ENCODE measurements at places on chromosomes 13 and 19. TPM values are rescaled to one million over a fixed set of nuclear protein-coding genes. Genes with fewer than 3 reads are reported as not detected.

TYK2 gene
- 142 TPM for polyA plus RNA-seq

SLC7A9 gene
- polyA plus RNA-seq = not detected

NOVA2 gene
- polyA plus RNA-seq = 0.17 TPM

ZNF699 gene
- 5.5 TPM for polyA plus RNA-seq

PPFIA3 gene
- polyA plus RNA-seq = 32.5 TPM

RPL18 gene
- 838 TPM for polyA plus RNA-seq

DNA sequence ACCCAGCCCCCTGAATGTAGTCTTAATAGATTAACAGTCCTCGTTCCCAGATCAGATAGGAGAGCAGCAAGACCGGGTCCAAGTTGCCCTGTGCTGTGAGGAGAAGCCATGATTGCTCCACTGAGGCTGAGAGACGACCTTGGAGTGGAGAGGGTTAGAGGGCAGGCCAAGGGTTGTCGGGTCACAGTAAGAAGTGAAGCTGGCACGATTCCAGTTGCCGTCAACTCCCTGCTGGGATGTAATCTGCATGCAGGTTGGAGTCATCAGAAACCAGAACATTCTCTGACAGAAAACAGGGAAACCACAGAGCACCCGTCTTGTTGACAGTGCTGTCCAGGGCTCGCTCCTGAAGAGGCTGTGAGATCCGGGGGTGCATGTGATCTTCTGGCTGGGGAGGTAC, 19.0 kb upstream of the ATP11A start:
- DNase-seq = no peak

GRCh38 chr13:77784515-77784914, 87.0 kb downstream of the SLAIN1 start:
- DNase-seq = no peak

DNA sequence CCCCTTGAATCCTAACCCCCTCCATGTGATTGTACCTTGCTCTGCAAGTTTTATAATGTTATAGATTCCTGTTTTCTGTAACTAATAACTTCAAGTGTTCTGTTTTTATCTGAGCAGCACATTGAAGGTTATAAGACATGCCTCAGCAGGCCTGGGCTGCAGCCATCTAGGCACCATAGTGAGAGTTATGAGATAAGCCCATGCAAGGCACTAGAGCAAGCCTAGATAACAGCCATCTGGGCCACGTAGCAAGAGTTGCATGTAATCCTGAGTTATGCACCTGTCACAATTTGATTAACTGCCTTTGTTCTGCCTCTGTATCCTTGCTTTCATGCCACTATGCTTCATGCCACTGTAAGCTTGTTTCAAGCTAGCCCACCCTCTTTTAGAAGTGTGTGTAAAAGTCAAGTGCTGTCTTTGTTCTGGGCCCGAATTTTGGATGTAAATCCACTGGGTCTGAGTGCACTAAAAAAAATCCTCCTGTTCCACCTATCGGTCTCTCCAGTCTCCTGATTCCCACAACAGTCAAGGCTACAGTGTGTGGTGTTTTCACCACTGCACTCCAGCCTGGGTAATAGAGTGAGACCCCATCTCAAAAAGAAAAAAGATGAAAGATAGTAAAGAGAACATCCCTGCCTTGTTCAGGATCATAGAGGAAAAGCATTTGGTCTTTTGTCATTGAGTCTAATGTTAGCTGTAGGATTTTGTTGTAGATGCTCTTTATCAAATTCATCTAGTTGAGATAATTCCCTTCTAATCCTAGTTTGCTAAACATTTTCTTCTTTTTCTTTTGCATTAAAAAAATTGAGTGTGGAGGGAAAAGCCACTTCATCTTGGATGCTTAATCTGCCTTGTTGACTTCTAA, 16.0 kb upstream of the KBTBD6 start:
- no peak for DNase-seq

DNA sequence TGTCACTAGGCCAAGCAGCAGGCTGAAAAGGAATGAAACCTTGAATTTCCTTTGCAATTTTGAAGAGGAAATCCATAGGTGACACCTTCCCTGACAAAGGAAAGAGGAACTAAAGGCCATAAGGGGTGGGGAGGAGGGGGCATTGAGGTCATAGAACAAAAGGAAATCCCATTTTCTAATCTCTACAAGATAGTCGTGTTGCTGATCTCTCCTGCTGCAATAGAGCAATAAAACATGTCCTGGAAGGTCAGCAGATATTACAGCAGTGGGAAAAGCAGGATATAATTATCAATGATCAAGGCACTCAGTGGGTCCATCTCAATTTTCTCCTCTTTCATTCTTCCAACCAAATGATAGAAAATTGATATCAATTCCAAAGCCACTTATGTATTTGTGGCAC, 20.3 kb upstream of the RAP2A start:
- no peak for DNase-seq

DNA sequence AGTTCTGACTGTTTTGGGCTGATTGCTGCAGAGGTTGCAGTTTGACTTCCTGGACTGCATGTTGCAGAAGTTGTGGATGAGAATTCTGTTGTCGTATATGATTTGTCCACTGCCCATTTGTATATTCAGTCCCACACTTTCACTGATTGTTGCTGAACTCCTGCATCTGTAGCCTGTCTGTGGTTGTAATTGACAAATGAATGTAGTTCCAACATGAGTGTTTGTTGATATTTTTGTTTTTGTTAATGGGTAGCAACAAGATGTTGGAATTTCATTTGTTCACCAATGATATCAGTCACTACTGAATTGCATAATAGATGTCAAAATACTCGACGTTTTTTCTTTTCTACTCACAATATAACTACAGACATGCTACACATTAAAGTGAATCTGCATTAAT, 533.9 kb downstream of the DCT start:
- no peak for DNase-seq

GRCh38 chr13:71880753-71881541, 13.9 kb upstream of the DACH1 start:
- no peak for DNase-seq

- DNase-seq = peak; percentile 35
Observed at GRCh38 chr13:106555631-106556328, 12.2 kb downstream of the ARGLU1 start.

- DNase-seq = no peak
Observed at GRCh38 chr19:10889880-10890279, 18.5 kb downstream of the CARM1 start.

DNA sequence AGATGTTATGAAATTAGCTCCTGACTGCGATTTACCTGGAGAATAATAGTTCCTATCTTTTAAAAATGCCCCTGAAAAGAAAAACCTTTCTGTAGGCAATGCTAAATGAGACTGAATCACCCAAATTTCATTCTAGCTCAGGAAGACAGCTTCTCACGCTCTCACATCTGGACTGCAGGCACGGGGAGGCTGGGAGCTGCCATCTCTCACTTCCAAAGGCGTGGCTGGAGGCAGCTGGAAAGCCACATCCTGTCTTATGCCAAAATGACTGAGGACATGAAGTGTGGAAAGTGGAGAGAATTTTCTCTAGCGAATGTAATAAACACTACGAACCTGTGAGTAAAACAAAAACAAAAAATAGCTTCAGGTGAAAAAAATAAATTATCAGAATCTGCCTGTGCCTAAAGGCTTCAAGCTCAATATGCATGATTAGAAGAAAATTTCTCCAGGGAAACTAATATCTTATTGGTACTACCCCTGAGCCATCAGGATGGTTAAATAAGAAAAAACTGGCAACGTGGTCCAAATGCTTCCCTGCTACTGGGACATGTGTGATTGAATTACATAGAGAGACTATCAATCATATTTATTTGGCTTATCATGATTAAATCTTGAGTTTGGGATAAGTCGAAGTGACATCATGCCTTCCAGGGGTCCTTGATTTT, 58.1 kb upstream of the UBL3 start:
- DNase-seq = peak; percentile 56

- DNase-seq = no peak
Observed at GRCh38 chr19:42057846-42058245, 12.2 kb downstream of the GRIK5 start.

- DNase-seq = peak; percentile 65
Observed at GRCh38 chr13:52127783-52128702, 830 bp downstream of the NEK5 start.

Measured in cardiac muscle cell (in vitro differentiated cells and primary cell).